AG10803 (cell line): ENCODE measurements at places on chromosomes 2 and 18.

DNA sequence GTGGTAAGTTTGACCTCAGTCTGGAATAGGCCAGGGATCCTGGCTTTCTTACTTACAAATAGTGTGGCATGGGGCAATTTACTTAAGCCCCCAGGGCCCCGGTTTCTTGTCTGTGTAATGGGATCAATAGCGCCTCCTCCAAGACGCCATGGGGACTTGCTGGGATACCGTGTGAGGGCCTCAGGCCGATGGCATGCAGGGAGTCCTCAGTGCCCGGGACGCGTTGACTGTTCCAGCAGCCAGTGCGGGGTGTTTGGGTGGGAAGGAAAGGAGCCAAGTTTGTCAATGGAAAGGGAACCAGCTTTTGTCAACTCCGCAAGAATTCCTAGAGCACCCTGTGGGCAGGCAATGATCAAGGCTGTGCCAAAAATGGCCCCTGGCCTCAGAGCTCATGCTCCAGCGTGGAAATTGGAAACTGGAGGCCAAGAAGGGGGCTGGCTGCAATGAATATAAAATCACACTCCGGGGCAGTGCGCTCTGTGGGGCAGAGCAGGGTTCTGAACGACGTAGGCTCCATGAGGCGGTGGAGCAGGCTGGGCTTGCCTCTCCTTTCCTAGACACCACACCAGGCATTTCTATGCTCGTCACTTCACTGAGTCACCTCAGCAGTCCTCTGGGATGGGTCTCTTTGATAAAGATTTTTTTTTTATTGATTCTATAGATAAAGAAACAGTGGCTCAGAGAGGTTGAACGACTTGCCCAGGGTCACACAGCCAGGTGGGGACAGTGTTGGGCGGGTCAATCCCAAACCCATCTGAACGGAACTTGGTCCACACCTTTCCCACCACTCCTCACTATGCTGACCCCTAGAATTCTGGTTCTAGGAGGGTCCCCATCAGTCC, 56.7 kb upstream of the ASAP2 start:
- no peak for DNase-seq

- DNase-seq = peak; percentile 81
Observed at GRCh38 chr2:188695953-188696352, 278.2 kb upstream of the COL3A1 start.

- peak; percentile 95 for DNase-seq
Observed at GRCh38 chr2:113894156-113894743, 4.4 kb downstream of the ACTR3 start.

- DNase-seq = no peak
Observed at GRCh38 chr2:218130377-218130776, 4.5 kb downstream of the CXCR2 start.

GRCh38 chr2:231684314-231685223, 23.8 kb upstream of the PTMA start:
- no peak for DNase-seq

DNA sequence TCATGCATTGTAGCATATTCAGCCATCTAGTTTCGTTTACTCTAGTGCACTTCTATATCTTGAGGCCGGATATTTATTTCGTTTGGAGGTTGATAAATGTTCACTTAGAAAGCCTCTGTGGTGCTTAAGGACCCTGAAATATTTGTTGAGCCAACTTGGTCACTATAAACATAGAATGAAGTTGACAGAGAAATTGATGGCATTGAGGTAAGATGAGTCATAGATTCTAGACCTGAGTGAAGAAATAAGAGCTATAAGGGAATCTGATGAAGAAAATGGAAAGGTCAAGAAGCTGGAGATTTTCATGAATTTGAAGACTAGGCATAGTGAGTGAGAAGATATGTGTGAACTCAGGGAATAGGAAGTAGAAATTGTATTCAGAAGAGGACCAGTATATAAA, 35.9 kb downstream of the EPC2 start:
- no peak for DNase-seq

GRCh38 chr2:219199470-219200211, 6.9 kb upstream of the ZFAND2B start:
- DNase-seq = no peak

DNA sequence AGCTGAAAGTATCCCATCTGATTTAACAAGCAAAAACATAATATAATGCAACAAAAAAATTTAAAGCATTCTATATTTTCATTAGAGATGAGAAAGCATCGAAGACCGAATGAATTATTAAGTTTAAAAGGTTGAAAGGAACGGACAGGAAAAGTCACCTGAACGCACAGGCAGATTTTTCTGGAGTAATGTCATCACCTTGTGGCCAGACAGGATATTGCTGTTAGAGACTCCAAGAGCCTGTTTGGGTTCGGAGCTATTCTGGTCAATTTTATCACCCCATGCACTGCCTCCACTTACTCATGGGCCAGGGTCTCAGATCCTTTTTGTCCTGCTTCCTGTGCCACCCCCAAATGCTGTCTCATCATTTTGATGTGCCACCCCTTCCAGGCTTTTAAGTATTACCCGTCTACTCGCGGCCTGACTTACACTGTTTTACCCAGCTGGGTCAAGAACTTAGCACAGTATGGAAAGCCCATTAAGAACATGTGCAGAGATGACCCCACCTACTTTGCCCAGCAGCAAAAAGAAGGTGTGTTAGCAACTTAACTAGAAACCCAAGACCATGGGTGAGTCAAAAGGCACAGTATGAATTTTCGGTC, 27.3 kb downstream of the GKN2 start:
- peak; percentile 32 for DNase-seq

DNA sequence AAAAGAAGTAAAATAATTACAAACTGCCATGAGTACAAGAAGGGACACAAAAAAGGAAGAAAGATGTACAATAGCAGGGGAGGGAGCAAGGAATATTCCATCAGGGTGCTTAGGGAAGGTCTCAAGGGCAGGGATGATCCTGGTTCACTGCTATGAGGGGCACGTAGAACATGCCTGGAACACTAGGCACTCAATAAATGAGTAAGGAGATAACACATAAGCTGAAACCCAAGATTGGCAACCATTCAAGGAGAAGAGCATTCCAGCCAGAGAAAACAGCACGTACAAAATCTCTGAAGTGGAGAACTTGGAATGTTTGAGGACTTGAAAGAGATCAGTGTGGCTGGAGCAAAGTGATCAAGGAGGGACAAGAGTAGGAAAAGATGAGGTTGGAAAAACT, 103.2 kb downstream of the FAM161A start:
- DNase-seq = peak; percentile 61

DNA sequence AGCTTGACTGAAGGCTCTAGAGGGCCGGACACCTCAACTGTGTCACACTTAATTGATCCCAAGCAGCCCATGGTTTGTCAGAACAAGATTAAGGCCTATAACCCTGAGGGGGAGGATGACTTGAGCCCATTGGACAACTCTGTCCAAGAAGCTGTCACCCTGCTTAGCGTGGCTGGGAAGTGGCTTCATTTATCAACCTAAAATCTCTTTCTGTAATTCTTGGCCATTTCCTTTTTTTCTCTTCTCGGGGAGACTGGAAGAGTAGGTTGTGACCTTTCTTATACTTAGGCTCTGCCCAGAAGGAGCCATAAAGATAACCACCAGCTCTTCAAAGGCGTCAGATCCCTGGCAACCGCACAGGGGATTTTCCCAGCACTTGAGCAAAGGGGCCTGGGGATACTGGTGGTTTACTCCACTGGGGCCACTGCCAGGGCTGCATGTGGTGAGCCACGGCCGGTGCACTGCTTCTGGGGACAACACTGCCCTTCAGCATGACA, 265.5 kb downstream of the CYRIA start:
- no peak for DNase-seq

DNA sequence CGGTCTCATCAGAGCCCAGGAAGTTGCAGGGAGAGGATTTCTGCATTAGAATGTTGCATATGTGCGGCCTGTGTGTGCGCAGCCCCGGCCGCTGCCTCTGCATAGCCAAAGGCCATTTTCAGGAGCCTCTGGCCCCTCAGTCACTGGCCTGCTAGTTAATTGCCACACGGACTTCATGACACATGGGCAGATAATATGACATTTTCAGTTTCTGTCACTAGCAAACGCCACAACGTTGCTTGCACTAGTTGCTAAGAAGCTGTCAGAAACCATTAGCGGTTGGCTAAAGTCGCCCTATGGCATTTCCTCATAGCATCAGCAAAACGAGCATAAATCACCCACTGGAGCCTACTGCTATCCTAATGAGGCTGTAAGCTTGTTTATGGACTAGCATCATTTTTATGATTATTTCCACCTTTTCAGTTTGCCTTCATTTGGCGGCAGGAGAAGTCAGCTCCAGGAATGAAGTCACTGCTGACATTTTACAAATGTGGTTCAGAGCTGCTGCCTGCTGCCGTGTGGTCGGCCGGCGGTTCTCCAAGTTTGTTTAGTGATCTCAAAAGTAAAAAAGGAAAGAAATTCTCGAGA, 73.7 kb downstream of the MEIS1 start:
- peak; percentile 66 for DNase-seq

GRCh38 chr2:186347472-186347871, 138.6 kb upstream of the ZC3H15 start:
- DNase-seq = no peak

- DNase-seq = peak; percentile 32
Observed at GRCh38 chr2:38750011-38750890, 910 bp downstream of the SRSF7 start.

DNA sequence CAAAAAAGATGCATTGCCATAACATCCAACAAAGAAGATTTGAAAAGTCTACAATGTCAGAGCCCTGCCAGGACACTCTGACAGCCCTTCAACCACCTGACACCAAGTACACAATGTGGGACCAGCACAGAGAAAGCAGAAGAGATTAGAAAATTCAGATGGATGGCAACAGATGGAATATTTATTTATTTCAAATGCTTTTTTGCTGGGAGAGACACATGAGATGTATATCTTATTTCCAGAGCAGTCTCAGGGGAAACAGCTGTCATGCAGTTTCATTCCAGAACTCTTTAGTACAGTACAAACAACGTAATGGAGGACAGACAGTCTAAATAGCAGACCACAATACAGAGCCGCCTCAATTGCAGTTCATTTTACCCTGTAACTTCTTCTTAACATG, 110.1 kb downstream of the MAIP1 start:
- DNase-seq = no peak

GRCh38 chr18:58505181-58505580, 123.7 kb downstream of the ALPK2 start:
- no peak for DNase-seq

DNA sequence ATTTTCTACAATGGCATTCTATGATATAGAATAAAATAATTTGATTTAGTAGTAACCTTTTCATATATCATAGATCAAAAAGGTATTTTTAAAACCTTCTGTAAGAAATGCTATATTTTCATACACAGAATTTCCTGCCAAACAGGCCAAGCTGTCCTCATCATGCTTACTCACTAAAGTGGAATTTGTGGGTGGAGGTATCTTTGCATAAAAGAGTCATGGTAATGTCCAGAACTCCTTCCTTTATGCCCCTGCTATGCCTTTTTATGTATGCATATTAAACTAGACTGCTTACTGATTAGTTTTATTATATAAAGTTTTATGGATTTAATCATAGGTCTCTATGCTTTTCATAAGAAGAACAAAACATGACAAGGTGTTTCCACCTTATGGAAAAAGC, 27.5 kb upstream of the MARCHF7 start:
- peak; percentile 39 for DNase-seq

- peak; percentile 70 for DNase-seq
Observed at GRCh38 chr2:219155054-219155644, 5.5 kb downstream of the NHEJ1 start.

GRCh38 chr18:76988827-76989646, 143.5 kb downstream of the MBP start:
- DNase-seq = no peak

DNA sequence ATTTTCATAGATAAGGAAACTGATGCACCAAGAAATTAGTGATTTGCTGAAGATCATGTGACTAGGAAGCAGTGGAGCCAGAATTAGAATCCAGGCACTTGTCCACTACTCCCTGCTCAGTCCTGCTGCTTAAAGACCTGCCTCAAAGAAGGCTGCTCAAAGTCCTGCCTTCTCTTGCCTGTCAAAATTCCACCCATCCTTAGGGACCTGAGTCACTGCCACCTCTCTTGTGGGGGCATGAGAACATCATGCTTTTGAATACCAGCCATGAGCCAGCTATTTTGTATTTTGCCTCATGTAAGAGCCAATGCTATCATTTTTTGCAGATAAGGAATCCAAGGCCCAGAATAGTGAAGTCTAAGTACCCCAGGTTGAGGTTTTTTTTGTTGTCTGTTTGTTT, 47.1 kb downstream of the DDX1 start:
- DNase-seq = peak; percentile 69

DNA sequence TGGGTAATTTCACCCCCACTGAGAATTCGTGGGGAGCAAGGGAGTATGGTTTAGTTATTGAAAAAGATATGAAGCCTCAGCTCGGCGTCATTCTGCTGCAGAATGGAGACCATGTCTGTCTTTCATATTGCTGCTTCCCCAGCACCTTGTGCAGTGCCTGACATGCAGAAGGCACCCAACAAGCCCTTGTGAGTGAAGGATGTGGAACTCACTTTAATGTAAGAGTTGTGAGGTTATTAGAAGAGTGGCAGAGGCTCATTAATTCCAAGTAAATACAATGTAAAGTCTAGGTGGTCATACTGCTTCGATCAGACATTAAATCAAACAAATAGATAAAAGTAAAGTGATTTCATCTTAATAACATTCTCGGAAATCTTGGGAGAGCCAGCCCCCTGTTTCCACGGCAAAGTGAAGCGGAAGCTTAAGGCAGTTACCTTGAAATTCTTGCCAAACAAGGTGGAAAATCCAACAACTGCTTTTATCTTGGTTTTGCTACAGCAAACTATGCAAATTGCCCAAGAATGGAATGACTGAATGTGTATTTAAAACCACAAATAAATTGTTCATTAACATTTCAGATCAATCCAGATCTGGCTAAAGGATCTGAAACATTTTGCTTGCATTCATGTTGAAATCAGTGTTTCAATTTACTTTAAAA, 9.6 kb downstream of the CFAP221 start:
- DNase-seq = no peak

GRCh38 chr2:223297788-223298187, 245.8 kb downstream of the KCNE4 start:
- DNase-seq = peak; percentile 9

DNA sequence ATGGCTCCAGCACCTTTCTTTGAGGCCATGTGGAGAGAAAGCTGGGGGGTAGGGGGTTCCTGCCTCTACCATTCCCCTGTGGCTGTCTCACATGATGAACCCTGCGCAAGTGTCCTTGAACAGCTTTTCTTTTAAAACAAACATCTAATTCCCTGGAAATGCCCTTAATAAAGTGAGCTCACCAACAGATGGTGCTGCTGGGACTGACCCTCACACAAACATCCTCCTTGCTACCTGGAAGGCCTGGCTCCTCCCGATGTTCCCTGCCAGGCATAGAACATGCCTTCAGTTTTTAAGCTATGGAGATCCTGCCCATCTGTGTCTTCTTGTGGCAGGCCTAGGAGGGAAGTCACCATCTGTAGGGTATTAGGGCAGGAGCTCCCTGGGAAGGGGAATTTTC, 60.7 kb upstream of the GATA6 start:
- no peak for DNase-seq

DNA sequence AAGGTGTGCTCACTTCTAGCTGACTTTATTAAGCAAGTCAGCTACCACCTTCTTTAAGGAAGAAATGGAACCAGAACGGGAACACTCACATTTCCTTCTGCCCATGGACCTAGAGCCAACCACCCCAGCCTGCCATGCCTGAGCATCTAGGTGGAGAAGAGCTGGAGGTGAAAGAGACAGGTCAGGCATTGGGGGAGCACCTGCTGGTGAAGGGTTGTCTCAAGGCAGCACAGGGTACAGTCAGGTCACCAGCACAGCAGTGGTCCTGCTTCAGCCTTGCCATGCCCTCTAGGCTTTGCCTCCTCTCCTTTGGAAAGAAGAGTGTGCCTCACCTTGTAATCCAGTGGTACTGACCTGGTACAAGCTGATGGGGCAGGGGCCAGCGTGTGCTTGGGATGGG, 107.9 kb downstream of the KCNF1 start:
- no peak for DNase-seq

- DNase-seq = no peak
Observed at GRCh38 chr2:147500819-147501395, 343.9 kb upstream of the ACVR2A start.
